GM23338 (cell line): ENCODE measurements at places on chromosomes 5 and 9. TPM values are rescaled to one million over a fixed set of nuclear protein-coding genes. Genes with fewer than 3 reads are reported as not detected.

DNA sequence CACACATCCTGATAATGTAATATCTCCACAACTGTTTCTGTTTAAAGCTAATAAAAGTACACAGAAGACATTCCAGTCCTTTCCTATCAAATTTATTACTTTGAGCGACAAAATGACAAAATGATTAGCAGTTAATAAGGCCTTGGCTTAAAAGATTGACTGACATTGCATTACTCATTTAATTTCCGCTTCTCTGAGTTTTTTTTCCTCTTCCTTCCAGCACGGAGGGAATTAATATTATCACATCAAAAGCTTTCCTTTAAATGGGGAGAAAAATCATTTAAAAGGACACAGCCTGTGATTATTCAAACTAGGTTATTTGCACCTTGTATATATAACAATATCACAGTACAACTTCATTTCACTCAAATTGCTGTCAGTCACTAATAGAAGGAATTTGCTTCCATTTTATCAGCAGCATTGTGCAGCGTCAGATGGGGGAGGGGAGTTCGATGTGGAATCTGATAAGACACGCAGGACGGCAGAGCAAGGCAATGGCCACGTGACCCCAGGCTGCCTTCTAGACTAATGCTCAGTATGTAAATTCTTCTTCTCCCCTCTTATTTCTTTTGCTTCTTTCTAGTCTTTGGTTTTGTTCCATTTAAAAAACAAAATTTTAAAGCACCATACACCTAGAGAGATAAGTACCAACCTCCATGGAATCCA, 400.5 kb downstream of the IRX1 start:
- DNase-seq, result no peak

GRCh38 chr5:50947906-50948683, 281.7 kb downstream of the PARP8 start:
- no peak for DNase-seq

The SEC61B gene
- polyA plus RNA-seq, result 602 and 623 TPM in 2 replicates

The TCF7 gene
- 5.2 and 5.6 TPM in 2 replicates for polyA plus RNA-seq
